ENCODE measurements at places on chromosomes 6 and 20. TPM values are rescaled to one million over a fixed set of nuclear protein-coding genes. Genes with fewer than 3 reads are reported as not detected.

Gene MUCL3
- total RNA-seq = 0.15 TPM

Gene SLC13A3
- not detected for total RNA-seq

GRCh38 chr6:30160785-30161531, at the start of gene TRIM10:
TRIM10 (minus strand) TSS chr6:30161211; CDS start chr6:30160858, 353 bp downstream.
- no peak for DNase-seq

Gene UBE2C
- 205 TPM for total RNA-seq

Data from HCT116 (cell line).